ENCODE measurements at places on chromosomes 7 and 10.
A peak's percentile ranks its signal among the peaks of the same experiment; 100 is the strongest.

GRCh38 chr7:137974766-137975165, 27.1 kb downstream of the CREB3L2 start:
- DNase-seq, result no peak

DNA sequence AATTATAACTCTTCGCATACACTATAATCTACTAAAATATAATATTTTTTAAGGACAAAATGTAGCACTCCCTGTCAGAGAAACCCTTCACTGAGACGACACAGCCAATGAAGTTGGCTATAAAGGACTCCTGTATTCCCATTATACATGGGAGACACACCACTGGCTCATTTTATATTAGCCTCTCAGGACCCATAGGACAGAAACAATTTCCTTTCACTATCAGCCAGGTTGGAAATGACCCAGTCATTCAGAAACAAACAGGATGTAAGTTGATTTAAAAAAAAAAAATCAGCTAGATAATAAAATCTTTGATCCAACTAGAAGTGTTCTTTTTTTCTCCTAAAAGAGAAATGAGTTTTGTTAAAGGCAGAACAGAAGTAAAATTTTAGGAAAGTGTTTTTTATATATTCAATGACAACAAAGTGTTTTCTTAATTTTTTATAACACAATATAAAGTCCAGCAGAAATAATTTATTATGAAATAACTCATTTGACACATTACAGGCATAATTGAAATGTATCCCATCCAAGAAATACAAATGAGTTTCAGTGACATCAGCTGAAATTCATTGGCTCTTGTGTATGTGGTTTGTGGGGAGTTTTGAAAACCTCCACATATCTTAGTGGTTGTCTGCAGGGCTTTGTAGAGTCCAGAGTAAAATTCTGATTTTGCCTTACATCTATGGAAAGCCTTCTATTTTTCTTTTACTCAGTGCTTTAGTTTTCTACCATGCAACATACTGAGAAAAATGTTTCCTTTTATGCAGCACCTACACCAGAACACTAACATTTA, 64.1 kb downstream of the CTTNBP2 start:
- DNase-seq, result no peak

DNA sequence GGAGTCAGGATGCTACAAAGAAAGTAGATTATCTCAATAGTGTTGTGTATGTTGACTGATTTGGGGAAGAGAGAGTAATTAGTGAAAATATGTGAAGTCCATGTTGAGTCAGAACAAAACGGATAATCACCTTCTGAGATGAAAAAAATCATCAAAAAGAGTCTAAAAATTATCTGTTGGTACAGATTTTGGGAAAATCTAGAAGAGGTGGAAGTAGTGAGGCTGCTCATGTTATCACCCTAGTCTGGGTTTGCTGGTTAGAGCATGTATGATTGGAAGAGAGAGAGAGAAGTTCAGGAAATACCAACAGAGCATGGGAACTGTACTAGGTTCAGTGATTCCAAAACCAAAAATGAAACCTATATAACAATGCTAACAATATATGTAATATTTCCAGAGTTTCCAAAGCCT, 12.3 kb downstream of the RPA3 start:
- peak; percentile 20 for DNase-seq

- no peak for DNase-seq
Measured at GRCh38 chr10:46520941-46521340, 35.5 kb downstream of the GPRIN2 start.

DNA sequence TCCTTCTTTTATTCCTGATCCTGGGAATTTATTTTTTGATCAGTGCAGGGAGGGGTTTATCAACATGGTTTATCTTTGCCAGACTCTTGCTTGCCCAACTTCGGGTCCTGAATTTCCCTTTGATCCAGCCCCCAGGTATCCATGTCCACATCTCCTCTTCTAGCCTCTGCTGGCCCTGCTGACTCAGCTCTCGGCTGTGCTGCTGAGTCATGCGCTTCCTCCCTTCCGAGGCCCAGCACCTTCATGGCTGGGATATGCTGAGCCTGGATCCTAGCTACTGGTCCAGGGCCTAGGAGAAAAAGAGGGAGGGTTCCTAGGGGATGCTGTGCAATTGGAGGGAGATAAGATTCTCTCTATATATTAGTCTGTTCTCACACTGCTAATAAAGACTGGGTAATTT, 380.7 kb upstream of the SHH start:
- DNase-seq, result no peak

DNA sequence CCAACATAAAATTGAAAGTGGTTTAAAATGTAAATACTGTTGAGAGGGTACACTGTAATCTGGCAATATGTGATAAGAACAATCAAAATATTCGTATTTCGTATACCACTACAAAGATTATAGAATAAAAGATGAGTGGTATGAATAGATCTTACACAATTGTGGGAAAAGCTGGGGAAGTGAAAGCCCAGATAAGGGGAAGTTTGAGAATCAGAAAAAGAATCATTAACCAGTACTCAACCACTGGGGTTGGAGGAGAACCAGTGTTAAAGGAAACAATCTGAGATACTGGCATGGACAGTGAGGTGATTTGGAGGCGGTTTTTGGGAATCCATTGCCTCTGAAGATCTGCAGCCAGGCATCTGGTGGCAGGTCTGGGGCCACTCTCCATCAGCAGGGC, 59.7 kb upstream of the CDK14 start:
- no peak for DNase-seq

- DNase-seq, result no peak
Measured at GRCh38 chr10:110694820-110695538, 50.8 kb downstream of the RBM20 start.

DNA sequence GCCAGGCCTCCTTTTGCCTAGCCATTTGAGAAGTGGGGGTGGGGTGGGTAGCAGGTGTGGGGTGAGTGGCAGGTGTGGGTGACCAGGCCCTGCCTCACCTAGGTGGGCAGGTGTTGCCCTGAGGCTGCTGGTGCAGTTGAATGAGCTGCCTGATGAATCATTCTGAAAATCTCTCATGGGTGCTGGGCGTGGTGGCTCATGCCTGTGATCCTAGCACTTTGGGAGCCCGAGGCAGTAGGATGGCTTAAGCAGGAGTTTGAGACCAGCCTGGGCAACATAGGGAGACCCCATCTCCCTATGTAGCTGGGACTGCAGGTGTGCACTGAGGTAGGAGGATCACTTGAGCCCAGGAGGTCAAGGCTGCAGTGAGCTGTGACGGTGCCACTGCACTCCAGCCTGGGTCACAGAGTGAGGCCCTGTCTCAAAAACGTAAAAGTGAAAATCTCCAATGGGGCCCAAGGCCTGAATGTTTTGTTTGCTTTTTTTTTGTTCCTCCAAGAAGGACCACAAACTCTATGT, 17.7 kb downstream of the TSPAN14 start:
- no peak for DNase-seq

DNA sequence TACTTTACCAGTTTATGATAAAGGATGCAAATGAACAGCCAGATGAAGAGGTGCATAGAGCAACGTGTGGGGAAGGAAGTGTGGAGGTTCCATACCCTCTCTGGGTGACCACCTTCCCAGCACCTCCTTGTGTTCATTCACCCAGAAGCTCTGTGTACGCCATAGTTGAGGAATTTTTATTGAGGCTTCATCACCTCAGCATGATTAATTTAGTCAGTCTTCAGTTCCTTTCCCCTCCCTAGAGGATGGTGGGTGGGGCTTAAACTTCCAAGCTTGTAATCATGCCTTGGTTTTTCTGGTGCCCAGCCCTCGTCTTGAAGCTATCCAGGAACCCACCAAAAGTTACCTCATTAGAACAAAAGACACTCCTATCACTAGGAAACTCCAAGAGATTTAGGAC, 162.7 kb downstream of the PLCE1 start:
- DNase-seq, result no peak

- DNase-seq, result no peak
Measured at GRCh38 chr10:33234831-33235237, 99.6 kb downstream of the NRP1 start.

- no peak for DNase-seq
Measured at GRCh38 chr10:50437248-50437647, 185.9 kb upstream of the ASAH2 start.

DNA sequence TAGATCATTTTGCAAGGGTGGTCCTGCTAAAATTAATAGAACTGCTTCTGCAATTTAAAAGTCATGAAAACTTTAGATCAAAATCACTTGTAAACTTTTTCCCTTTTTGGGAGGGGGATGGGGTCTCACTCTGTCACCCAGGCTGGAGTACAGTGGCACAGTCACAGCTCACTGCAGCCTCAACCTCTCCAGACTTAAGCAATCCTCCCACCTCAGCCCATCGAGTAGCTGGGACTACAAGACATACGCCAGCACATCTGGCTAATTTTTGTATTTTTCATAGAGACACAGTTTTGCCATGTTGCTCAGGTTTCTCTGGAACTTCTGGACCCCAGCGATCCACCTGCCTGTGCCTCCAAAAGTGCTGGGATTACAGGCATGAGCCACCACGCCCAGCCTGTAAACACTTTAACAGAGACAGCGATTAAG, 79.7 kb downstream of the LRRC17 start:
- DNase-seq, result no peak

GRCh38 chr10:61942604-61943461, 41.3 kb downstream of the ARID5B start:
- no peak for DNase-seq

DNA sequence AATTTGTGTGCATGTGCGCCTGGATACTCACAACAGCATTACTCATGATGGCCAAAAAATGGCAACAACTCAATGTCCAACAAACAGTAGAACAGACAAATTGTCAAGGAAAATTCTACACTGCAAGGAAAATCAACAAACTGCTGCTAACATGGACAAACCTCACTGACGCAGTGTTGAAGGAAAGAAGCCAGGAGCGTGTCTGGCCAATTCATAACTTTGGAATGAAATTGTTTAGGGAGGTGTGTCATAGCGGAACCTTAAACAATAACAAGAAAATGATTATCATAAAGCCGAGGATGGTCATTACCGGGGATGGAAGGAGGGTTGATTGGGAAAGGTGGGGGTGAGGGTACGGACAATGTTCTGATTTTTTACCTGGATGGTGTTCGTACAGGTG, 29.1 kb downstream of the ALOX5 start:
- DNase-seq, result no peak

DNA sequence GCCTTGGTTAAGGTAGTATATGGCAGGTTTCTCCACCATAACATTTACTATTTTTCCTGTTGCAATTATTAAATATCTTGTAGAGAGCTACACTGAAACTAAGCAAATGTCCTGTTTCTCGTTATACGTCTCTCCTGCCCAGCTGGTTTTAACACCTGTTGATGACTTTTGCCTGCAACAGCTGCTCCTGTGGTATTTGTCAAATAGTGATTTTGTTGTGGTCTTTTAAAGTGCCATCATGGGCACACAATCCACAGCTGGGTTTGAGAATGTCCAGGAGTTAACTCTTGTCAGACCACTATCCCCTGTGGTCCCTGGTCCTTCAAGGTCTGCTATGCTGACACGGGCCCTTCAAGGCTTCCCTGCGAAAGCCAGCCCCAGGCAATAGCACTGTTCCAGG, 24.9 kb upstream of the SEC61G start:
- DNase-seq, result no peak

DNA sequence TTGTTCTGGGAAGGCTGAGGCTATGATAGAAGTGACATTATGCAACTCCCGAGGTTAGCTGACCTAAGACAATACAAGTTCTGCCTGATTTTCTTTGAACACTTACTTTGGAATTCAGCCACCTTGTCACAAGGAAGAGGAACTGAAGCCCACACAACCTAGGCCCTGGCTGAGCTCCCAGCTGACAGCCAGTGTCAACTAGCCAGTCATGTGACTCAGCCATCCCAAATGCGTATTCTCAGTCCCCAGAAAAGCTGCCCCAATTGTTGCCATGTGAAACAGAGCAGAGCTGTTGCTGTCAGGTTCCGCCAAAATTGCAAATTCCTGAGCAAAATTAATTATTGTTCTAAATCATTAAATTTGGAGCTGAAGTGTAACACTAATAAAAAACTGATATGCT, 1010.0 kb downstream of the XPNPEP1 start:
- DNase-seq, result no peak

GRCh38 chr10:127968027-127968441, 61.1 kb downstream of the PTPRE start:
- no peak for DNase-seq

- DNase-seq, result no peak
Measured at GRCh38 chr10:128487517-128487916, 361.3 kb upstream of the MKI67 start.

DNA sequence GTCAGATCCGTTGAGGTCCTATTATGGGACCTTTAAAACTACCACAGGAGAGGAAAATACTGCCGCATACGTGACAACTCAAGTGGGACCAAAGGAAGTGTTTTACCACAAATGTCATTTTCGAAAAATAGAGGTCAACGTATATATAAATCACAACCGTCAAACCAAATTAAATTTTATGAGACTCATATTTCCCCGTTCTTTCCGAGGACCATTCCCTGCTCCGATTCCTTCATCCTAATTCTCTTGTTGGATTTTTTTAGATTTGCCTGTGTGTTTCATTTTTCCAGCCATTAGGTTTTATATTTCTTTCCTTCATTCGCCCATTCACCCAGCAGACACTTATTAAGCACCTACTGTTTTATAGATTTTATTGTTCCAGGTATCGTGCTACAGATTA, 583.9 kb upstream of the FOXK1 start:
- DNase-seq, result no peak

GRCh38 chr7:39714447-39715091, 91.2 kb downstream of the RALA start:
- no peak for DNase-seq

DNA sequence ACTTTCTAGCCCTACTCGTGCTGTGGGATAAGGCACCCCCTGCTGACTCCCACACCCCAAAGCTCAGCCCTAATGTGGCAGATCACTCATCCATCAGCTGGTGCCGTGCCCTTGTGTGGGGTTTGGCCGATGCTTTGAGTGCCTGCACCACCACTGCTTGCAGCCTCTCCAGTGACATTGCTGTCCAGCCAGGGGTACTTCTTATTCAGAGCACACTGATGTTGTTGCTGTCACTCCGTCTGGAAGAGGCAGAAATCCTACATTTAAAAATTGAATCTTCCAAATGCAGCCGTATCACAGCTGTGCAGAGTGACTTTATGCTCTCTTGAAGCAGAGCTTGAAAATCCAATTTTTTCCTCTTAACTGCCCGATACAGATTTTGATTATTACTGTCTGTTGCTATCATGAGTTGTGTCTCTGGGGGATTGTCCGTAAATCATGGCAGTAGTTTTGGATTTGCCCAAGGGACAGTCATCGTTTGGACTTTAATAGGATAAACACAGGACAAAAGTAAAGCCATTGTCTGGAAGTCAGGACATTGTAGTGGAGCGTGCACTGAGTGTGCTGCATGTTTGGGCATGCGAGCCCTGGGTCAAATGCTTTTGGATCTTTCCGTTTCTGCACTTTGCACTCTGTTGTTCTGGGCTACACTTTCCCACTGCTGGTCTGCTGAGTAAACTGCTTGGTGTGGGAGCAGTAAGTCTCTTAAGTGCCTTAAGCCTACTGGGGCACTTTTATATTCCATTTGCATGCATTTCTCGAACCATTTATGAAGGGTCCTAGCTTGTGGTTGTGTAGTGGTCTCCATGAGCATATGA, 128.2 kb downstream of the DOCK1 start:
- DNase-seq, result no peak
